ENCODE measurements at places on chromosomes 7 and 10.

- no peak for DNase-seq
Observed at GRCh38 chr7:33237036-33237435, 107.7 kb downstream of the BBS9 start.

DNA sequence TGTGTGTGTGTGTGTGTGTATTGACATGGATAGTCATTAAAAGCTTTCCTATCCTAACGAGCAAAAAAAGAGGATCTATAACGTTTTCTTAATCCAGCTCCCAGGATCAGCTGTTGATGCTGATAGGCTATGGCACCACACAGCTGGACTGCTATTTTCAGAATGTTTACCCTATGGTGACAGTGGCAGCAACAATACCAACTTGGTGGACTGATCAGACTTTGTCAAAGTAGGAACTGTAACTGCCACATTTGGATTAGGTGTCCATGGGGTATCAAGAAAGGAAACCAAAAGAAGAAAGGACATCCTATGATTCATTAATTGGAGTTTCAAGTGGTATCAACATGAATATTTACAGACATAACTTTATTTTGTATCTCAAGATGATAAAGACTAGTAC, 2.7 kb upstream of the CLEC5A start:
- no peak for DNase-seq

DNA sequence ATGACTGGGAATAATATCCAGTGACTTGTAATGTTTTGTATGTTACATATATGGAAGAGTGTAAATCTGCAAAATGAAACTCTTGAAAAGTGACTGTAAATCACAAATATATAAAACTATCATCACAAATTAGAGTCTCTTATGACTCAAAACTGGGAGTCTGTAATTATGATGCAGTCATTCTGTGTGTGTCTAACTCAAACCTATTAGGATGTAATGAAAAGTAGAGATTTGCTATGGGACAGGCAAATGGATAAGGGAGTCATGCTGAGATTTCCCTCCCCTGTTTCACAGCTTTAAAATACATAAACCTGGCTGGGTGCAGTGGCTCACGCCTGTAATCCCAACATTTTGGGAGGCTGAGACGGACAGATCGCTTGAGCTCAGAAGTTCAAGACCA, 8.6 kb upstream of the HKDC1 start:
- DNase-seq, result no peak

DNA sequence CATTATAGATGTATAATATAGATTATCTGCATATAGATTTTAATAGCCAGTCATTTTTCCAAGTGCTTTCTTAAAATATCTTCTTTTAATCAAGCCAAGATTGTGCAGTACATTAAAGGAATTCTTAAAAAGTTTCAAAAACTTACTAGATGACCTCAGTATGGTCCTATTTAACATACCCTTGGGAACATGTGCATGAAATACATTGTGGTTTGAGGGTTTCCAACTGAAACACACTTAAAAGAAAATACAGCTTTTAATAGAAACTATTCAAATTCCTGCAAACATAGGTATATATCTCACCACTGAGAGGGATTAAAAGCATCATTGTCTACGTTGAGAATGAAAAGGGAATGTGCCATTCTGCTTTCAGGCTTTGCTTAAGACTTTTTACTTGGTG, 364.9 kb downstream of the SUGCT start:
- DNase-seq, result no peak

DNA sequence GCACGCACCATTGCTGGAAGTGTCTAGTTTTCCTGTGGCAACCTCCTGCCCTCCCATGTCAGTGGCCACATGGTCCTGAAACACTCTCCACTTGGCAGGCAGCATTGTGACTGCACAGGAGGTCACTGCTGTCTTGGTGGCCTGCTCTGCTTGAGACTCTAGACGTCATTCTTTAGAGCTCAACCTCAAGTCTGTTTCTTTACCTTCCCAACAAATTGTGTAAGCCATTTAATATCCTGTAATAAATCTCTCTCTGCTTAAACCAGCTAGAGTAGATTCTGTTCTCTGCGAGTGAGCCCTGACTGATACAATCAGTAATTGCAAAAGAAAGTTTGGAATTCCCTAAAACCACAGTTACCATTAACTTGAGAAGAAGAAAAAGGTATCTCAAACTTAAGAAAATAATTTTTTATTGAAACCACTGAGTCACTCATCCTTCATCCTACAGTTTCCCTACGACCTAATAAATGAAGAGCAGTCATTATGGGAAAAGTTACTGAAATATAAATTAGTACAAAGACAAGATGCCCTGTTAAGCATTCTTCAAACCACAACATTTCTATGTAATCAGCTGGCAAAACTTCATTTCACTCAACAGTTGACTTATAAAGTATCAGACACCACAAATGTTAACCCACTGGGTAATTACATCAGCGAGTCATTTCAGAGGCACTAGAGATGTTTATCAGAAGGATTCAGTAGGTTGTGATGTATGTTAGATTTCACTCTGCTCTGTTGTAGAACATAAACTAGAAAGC, 18.0 kb downstream of the SLC25A13 start:
- DNase-seq, result no peak

- no peak for DNase-seq
Observed at GRCh38 chr7:42002654-42003053, 234.4 kb downstream of the GLI3 start.

DNA sequence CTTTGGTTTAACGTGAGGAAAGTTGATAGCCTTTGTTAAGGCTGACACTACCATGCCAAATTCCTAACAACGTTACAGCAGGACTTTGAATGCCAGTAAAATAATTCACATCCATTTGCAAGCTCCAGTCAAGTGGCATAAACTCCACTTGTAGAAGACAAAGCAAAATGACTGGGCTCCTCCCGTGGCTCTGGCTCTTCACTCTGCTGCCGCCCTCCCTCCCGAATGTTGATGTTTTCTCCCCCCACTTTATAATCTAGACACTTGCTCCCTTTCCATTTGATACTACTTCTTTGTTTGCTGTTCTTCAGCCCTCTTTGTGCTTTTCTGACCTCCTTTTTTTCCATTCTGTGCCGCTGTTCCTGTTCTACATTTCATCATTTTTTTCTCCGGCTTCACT, 22.8 kb upstream of the ITGB8 start:
- no peak for DNase-seq

GRCh38 chr10:97046456-97047082, 139.2 kb downstream of the SLIT1 start:
- DNase-seq, result no peak

DNA sequence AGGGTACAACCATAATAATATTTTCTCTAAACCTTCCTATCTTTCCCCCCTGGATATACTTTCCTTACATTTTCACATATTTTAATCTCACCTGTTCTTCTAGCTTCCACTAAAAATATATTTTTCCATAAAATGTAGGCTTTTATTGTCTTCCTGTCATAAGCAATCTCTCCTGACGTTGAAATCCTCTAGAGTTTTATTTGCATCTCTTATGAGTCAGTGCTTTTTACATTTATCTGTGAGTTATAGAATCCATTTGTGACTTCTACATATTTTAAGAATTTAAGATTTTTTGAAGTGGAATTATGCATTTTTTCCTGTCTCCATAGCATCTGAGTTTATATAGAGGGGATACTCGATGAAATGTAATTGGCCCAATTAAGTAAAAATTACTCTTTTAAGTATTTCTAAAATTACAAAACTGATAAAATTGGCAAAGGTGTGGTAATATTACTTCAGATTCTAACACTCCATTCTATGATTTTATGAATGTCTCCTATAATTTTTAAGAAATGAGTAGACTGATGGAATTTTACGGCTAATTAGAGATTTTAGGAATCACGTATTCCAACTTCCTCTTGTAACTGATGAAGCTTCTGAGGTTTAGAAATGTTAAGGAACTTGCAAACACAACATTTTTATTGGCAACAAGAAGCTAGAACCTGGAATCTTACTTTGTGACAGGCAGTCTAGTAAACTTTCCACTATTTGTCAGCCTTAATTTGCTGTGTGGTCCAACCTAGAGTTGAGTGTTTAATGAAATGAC, 422.9 kb upstream of the SEMA3A start:
- no peak for DNase-seq

GRCh38 chr7:29207162-29207801, 12.7 kb downstream of the CHN2 start:
- no peak for DNase-seq

- no peak for DNase-seq
Observed at GRCh38 chr10:3896161-3896560, 111.2 kb upstream of the KLF6 start.

GRCh38 chr10:102705531-102705930, 8.7 kb downstream of the ARL3 start:
- DNase-seq, result no peak

- no peak for DNase-seq
Observed at GRCh38 chr10:119359025-119359424, 151.7 kb downstream of the GRK5 start.

DNA sequence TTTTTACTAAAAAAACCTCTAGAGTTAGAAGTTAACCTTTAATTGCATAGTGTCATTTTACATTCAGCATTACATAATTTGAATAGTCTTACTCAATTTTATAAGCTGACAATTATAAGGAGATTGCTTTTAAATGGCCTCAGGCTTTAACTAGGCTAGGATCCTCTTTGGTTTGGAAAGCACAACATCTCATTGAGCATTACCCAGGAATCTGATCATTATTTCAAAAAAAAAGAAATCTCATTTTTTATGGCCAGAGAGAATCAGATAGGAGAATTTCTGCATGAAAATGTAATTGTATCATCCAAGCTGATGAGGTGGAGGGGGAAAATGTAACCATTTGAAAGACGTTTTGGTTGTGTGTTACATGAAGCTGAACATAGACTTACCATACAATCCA, 324.9 kb upstream of the POT1 start:
- no peak for DNase-seq

DNA sequence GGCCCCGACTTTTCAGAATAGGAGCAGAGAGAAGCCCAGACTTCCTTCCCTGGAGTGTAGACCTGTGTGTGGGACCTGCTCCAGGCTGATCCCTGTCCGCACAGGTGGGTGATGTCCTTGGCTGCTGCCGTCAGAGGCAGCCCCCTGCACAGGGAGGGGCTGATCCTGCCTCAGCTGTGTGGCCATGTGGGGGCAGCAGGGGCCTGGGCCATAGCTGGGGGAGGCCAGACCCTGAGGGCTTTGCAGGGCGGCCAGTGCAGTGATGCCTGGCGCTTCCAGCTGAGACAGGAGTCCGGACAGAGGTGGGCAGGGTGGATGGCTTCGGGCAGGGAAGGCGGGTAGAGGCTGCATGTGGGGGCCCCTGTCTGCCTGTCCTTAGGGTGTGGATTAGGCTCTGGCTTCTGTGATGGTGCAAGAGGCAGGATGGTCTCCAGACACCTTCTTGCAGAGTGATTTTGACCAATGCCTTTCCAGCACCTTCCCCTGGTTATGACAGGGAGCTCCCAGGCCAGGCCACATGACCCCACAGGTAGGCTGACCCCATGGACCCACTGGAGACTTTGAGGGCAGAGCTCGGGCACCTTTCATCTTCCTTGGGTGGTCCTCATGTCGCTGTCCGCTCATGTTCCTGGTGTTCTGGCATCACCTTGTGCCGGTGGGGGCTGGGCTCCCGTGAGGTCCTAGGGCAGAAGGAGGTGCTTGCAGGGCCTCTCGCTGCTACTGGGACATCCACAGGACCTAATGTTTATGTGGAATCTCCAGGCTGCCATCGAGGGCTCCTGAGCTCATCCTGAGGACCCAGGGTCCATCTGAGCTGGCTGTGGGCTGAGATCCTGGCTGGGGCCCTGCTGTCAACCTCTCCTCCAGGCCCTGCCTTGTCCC, 141.5 kb downstream of the ADCY1 start:
- no peak for DNase-seq

All from GM18507 (cell line).